ENCODE measurements at places on chromosomes 4 and X.

- no peak for DNase-seq
Observed at GRCh38 chr4:183871581-183871980, 33.5 kb upstream of the STOX2 start.

DNA sequence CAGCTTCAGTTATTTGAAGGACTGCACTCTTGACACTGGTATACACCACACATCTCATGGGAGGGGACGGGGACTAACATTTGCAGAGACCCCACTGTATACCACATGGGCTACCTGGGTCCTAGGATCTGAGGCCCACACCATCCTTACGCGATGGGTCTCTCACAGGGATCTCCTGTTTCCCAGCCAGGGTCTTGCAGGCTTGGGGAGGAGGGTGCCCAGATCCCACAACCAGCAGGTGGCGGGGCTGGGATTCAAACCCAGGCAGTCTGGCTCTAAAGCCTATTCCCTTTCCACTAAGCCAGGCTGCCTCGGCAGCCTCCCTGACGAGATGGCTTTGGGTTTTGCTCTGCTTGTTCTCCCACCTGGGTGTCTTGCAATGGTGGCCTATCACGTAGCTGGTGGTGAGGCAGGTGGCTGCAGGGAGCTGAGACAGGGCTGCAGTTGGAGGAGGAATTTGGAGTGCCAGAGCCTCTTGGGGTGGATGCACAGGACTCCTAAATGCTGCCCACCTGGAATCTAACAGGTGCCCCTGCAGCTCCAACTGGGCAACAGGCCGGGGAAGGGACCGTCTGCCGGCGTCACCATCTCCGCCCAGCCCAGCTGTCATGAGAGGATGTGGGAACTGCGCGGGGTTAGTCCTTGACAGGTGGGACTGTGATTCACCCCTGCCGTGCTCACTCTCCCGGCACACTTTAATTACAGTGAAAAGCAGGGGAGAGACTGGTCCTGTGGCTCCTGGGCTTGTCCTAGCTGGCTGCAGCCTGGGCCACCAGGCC, 110.7 kb downstream of the PSAPL1 start:
- DNase-seq: peak; percentile 94

DNA sequence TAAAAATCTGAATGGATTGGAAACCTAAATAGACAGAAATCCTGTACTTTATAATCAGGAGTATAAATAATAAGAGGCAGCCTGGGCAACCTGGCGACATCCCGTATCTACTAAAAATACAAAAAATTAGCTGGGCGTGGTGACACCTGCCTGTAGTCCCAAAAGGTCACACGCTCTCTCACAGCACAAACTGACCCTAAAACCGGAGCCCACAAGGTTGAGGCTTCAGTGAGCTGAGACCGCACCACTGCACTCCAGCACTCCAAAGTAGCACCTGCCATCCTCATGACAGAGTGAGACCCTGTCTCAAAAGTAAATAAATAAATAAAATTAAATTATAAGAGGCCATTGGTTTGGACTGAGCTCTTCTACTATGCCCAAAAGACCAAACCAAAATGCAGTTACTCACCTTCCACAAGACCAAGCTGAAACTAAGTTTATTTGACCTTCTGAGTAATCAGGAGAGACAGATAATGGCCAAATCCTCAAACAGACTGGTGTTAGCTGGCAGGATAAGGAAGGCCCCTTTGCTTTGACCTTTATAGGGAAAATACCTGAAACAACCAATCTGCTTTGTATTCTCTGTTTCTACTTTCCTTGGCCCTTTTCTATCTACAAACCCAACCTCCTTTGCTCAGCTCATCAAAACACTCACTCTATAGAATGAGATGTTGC, 3.2 kb upstream of the GRSF1 start:
- no peak for DNase-seq

- DNase-seq: no peak
Observed at GRCh38 chr4:12861422-12861821, 622.7 kb downstream of the RAB28 start.

GRCh38 chr4:3111461-3111860, 37.0 kb downstream of the HTT start:
- no peak for DNase-seq

GRCh38 chr4:1201851-1202525, 29.6 kb upstream of the SPON2 start:
- DNase-seq: no peak

DNA sequence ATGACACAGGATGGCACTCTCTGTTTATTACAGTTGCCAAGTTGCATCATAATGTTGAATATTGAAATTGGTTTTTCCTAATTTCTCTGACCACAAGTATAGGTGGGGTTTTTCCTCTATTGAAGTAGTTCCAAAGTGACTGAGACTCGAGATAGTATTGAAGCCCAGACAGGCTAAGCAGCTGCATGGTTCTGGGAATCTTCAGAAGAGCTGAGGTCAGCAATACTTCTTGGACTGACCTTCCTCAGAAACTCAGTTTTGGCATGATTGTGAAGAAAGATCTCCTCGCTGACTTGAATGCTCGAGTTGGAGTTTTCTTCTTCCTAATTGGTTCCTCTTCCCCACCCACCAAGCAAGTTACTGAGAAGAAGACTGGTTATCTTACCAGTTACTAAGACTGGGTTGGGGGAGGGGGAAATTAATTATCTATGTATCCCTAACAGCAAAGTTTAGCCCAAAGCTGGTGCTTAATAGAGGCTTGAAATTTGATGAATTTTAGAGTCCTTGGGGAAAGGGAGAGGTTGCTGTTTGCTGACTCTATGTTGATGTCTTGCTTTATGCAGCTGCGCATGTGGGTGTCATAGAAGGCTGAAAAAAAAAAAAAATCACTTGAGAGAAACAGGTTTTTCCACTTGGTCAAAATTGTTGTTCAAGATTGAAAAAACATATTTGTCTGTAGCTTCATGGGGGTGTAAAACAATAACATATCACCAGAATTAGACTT, 91.1 kb downstream of the P2RY10 start:
- DNase-seq: no peak

DNA sequence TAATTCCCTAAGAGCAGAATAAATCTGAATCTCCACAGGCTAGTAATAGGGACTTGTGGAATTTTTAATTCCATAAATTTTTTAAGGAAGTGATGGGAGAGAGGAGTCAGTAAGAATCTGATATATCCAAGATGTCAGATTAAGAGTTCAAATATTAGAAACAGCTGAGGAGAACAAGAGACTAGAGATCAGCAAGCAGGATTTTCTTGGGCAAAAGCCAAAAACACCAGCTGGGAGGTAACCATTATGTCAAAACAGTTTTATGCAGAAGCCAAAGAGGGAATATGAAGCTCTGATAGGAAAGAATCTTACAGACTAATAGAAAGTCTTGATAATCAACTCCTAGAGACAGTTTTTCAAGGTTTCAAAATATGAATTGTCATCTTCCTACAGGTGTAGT, 72.2 kb upstream of the RBPJ start:
- DNase-seq: peak; percentile 77

DNA sequence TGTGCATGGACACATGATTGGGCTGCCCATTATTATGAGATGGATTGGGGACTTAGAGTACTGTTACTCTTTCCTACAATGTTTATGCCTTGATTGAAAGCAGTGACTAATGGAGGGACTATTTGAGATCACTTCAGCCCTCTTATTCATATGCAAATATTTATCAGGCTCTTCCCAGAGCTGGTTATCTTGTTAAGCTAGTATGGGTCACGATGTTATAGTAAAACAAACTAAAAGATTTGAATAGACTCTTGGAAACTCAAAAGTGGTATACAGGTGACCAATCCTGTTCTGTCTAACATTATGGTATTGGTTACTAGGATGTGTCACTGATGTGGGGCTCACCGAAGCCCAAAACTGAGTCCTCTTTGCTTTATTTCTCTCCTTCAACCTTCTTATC, 306.2 kb upstream of the CASK start:
- DNase-seq: no peak

- no peak for DNase-seq
Observed at GRCh38 chr4:82495666-82496065, 65.3 kb downstream of the ENOPH1 start.

DNA sequence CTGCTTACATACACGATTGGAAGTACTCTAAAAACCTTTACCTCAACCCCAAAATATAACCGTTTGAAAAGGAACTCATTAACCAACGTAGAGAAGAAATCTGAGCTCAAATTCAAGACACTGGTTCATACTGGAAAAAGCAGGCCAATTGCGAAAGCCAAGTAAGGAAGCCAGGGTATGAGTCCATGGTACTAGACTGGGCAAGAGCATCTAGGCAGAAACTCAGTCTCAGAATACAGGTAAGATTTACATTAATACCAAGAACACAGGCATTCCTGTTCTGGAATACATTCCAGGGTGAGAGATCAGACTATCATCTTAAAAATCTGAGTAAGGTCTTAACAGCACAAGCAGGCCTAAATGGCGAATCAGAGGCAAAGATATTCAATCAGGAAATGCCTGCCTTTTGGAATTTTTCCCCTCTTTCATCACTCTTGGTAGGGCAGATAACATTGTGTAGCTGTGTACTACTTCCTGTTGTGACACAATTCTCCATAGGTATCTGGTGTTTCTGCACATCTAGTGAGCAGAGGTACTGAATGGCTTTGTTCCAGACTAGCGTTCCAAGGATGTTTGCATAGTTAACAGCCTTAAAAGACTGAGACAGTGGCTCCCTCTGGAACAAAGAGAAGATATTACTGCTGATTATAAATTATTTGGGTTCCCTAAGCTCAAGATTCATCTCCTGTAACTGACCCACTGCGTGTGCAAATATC, 311.3 kb downstream of the PCDH19 start:
- DNase-seq: no peak

DNA sequence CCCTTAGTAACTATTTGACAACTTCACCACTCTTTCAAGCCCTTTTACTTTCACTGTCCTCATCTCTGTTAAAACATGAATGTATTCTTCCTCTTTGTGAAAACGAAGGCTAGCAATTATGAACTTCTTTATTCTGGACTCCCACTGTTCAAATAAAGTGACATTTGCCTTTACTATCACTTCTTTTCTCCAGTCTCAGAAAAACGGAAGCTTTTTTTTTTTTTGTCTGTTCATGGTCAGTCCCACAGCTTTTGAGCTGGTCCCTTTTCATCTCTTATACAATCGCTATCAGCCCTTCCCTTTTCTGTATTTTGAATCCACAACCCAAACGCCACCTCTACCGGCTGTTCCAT, 327.7 kb downstream of the DKK2 start:
- DNase-seq: no peak

- no peak for DNase-seq
Observed at GRCh38 chr4:36322921-36323354, 41.5 kb downstream of the DTHD1 start.

- DNase-seq: no peak
Observed at GRCh38 chr4:183522821-183523220, 18.0 kb downstream of the ING2 start.

GRCh38 chr4:1283711-1284110, 6.0 kb upstream of the MAEA start:
- DNase-seq: no peak

DNA sequence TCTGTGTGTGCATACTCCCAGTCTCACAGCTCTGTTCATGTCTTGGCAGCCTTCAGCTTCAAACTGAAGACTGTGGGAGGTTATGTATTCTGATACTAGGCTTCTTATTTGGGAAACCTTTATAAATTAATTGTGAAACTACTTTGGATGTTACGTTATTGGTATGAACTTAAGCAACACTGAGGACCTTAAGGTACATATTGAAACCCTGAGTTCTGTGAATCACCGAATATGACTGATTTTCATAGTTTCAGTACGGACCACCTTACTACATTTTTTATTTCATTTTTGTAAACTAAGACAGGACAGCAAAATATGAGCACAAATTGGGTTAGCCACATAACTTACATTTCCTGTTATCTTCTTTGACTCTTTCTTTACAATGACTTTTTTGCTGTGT, 498.4 kb downstream of the PDGFC start:
- no peak for DNase-seq

DNA sequence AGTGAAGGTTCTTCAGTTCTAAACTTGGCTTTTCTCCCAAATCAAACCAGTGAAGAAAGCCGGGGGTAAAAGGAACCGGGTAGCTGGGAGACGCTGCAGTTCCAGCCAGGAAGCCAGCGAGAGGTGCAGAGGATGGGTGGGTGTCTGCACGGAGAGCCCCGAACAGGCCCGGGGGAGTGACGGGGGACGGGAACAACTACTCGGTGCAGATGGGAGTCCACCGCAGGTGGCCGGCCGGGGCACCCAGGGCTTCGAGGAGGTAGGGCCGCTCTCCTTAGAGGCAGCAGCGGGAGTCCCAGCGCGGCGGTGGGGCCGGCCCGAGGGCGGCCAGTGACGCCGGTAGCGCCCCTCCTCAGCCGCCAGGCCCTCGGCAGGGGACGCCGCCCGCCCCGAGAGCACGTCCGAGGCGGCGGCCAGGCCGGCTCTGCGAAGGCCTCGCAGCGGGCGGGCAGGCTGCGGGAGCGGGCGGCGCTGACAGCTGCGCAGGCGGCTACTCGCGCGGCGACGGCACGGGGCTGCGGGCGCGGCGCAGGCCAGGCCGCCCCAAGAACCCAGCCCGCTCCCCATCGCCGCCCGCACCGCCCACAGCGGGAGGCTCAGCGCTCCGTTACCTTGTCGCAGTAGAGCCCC, 449 bp downstream of the FBXL5 start:
- peak; percentile 78 for DNase-seq

DNA sequence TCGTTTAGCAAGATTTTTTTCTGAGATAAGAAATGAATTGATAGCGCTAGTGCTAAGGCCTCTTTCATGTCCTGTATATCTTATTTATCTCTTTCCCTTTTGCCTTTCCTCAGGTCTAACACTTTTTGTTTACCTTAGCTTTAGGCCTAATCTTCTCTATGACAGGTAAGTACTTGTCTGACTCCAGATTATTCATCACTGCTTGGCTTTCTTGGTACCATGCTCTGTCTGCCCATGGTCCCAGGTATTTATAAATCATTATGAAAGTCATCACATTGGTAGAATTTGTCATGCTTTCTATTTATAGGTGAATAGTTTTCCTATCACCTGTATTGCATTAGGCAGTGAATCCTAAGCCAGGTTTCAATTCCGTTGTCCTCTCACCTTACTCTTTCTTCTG, 99.5 kb upstream of the CTSO start:
- DNase-seq: no peak

DNA sequence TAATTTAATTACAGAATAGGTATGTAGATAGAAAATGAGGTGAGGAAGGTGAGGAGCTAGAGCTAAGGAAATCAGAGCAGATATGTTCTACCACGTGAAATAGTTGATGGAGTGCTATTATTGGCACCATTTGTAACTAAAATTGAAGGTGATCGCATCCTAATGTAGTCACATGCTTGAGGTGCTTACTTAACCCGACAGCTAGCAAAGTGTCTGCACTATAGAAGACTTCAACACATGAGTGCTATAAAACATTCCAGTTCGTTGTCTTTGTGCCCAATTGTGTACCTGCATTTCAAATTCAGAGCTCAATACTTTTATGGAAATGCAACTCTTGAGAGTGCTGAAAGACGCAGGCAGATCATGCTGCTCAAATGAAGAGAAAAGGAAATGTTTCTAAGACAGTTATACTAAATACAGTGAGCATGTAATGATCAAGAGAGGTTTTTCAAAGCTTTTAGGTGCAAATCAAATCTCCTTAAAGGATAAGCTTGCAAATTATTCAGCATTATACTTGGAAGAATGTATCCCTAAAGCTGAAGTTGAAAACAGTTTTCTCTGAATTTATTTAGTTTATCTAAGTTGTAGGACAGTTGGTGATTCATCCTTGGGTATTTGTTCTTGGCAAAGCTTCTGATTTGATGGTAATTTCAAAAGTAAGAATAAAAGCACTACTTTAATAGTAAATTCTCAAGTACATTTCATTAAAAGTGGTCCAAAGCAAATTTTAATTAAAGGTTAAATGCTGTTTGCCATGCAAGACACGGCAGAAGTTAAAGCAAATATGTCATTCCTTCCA, 223.9 kb upstream of the EPHA5 start:
- no peak for DNase-seq

GRCh38 chrX:84873176-84873575, 130.5 kb upstream of the APOOL start:
- no peak for DNase-seq
